ENCODE measurements at places on chromosomes 5 and 9. TPM values are rescaled to one million over a fixed set of nuclear protein-coding genes. Genes with fewer than 3 reads are reported as not detected.

DNA sequence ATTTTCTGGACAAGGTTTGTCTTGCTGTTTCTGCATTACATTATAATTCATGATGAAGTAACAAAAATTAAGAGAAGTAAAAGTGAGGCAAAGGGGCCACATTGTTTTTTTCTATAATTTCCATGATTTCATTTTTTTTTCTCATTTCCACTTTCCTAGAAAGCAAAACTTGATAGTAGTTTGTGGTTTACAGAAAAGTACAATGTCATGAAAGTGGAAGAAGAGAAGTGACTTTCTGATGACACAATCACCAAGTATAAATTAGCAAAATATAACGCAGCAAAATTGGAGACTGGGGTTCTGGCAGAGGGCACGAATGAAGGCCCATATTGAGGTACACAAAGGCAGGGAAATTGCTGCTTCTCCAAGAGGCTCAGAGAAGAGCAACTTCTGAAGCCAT is 5.0 kb upstream of the IFNA14 start:
- H3K27ac ChIP-seq: no peak overlapping the region
- no peaks in the 10 kb centered on the region for H3K27me3 ChIP-seq
- no peaks in the 10 kb centered on the region for H3K4me1 ChIP-seq
- H3K36me3 ChIP-seq: no peaks in the 10 kb centered on the region
- DNase-seq: no peak
- no peak overlapping the region for H3K4me3 ChIP-seq

- DNase-seq: no peak
- H3K4me1 ChIP-seq: no peaks in the 10 kb centered on the region
- no peaks in the 10 kb centered on the region for H3K27me3 ChIP-seq
- no peaks in the 10 kb centered on the region for H3K36me3 ChIP-seq
- no peak overlapping the region for H3K27ac ChIP-seq
- no peak overlapping the region for H3K4me3 ChIP-seq
Measured at GRCh38 chr9:78003730-78004129, 27.9 kb downstream of the GNAQ start.

DNA sequence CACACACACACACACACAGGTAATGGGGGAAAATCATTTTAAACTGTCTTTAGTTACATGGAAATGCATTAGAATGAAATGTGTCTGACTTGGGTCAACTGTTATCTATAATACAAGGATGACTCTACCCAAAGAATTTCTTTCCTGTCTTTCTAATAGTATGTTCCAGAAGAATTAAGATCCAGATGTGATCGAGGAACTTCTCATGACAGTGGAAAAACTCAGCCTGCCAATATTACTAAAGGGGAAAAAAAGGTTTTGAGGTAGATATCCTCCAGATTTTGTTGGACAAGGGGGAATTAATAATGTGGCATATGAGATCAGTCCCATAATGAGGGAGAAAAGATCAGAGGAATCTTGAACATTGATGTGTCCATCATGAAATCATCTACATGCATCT is 190.6 kb upstream of the MAP3K1 start:
- no peaks in the 10 kb centered on the region for H3K36me3 ChIP-seq
- H3K4me1 ChIP-seq: no peaks in the 10 kb centered on the region
- H3K4me3 ChIP-seq: no peak overlapping the region
- no peaks in the 10 kb centered on the region for H3K27me3 ChIP-seq

- no peak for DNase-seq
- H3K27ac ChIP-seq: no peak overlapping the region
- no peak overlapping the region for H3K4me3 ChIP-seq
- no peaks in the 10 kb centered on the region for H3K4me1 ChIP-seq
- H3K36me3 ChIP-seq: no peaks in the 10 kb centered on the region
Measured at GRCh38 chr9:13351778-13352386, 72.4 kb upstream of the MPDZ start.

ZNF454 gene
- total RNA-seq: 0.10 TPM

FBP1 gene
- total RNA-seq: 0.36 TPM

GFI1B gene
- 0.08 TPM for total RNA-seq

GRCh38 chr5:8456846-8457186 is 587.9 kb downstream of the MTRR start:
- H3K27ac ChIP-seq: peak overlapping the region; percentile 92
- H3K27me3 ChIP-seq: no peaks in the 10 kb centered on the region
- peaks cover 14% of the 10 kb centered on the region for H3K4me1 ChIP-seq
- peak overlapping the region; percentile 97 for H3K4me3 ChIP-seq
- DNase-seq: no peak
- H3K36me3 ChIP-seq: peaks cover 7% of the 10 kb centered on the region

OR1N2 gene
- not detected for total RNA-seq

DNA sequence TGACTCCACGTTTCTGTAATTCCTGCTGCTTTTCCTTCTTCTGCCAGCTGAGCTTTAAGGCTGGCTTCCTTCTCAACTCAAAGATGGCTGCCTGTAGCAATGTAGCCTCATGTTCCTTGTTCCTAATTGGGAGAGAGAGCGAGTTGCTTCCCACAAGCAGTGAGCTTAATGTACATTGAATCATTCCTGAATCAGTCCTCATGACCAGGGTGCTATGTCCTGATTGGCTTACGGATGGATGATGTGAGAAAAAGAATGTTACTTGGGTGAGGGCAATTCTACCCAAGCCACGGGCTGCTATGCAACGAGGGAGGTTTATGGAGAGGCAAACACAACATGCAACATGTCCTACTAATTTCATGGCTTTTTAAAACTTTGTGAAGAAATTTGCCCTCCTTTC is 356.2 kb downstream of the RASEF start:
- no peaks in the 10 kb centered on the region for H3K4me1 ChIP-seq
- H3K4me3 ChIP-seq: no peak overlapping the region

DNA sequence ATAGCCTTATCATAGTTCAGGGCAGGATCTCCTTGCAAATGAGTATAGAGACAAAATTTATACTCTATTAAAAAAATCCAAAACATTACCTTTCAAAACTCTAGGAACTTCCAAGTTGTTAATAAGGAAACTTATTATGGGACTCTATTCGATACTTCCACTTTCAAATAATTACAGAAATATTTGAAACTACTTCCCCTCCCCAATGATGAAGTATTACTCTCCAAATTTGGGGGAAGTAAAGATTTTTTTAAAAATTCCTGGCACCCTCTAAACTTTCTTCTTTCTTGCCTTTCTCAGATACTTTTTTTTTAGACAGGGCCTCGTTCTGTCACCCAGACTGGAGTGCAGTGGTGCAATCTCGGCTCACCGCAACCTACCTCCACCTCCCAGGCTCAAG is 35.1 kb downstream of the ANXA2R start:
- DNase-seq: no peak
- H3K4me1 ChIP-seq: peaks cover 22% of the 10 kb centered on the region
- H3K4me3 ChIP-seq: no peak overlapping the region

DNA sequence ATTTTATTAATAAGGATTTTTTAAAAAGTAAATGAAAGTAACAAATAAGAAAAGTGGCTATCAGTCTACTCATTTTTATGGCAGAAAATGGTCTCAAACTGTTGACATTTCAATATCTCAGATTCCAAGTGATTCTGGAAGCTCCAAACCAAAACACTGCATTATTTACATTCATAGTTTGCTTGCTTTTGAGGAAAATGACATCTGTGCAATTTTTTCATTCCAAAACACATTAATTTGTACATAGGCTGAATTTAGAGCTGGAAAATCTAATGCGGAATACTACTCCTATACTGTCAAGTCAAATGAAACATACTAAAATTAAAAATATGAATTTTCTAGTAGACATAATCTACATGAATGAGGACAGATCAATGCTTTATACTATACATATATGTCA is 1047.6 kb downstream of the CDH9 start:
- no peaks in the 10 kb centered on the region for H3K4me1 ChIP-seq
- no peaks in the 10 kb centered on the region for H3K36me3 ChIP-seq
- H3K27ac ChIP-seq: no peak overlapping the region
- no peak for DNase-seq

RANBP3L gene
- 0.28 TPM for total RNA-seq

DNA sequence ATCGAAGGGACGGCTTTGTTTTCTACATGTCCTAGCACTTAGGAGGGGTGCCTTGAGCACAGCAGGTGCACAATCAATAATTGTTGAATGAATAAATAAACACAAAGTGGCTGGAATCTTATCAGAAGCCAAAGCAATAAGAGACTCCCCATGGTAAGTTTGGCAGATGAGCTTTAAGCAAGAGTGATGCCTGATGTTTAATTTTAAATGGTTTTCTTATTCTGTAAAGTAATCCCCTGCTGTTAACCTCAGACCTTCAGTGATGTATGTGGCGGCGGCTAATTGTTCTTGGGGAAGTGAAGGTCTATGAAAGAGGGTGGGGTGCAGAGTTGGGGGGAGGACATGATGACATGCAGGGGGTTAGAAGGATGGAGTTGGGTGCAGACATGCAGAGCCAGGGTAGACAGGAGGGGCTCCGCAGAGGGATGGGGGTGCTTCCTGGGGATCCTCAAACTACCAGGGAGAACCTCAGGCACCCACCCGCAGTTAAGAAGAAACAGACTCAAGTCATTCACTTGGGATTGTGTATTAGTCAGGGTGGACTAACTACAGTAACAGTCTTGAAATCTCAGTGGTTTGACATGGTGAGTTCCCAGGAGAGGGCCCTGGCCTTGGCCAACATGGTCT is 65.7 kb upstream of the SHB start:
- DNase-seq: no peak
- H3K4me1 ChIP-seq: no peaks in the 10 kb centered on the region
- H3K27me3 ChIP-seq: peaks cover 4% of the 10 kb centered on the region
- no peaks in the 10 kb centered on the region for H3K36me3 ChIP-seq
- no peak overlapping the region for H3K27ac ChIP-seq

GRCh38 chr5:116982035-116982434 is 407.4 kb upstream of the SEMA6A start:
- H3K27me3 ChIP-seq: no peaks in the 10 kb centered on the region
- no peak overlapping the region for H3K27ac ChIP-seq
- no peaks in the 10 kb centered on the region for H3K36me3 ChIP-seq

TEK gene
- total RNA-seq: not detected

DNA sequence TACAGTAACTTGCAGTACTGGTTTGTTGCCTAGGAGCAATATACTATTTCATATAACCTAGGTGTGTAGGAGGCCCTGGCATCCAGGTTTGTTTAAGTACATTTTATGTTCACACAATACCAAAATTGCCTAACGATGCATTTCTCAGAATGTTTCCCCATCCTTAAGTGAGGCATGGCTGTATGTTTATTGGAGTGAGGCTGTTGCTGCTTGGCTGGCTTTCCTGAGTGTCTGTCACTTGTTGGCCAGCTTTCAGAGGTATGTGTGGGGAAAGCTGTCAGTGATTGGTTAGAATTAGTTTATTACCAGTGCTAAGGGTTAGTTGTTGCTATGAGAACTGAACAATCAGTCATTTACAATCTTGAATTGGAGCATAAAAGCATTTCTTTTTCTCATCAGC is 154.1 kb upstream of the CDH12 start:
- H3K4me3 ChIP-seq: no peak overlapping the region
- H3K27me3 ChIP-seq: no peaks in the 10 kb centered on the region
- DNase-seq: no peak
- H3K27ac ChIP-seq: no peak overlapping the region
- no peaks in the 10 kb centered on the region for H3K4me1 ChIP-seq

DNA sequence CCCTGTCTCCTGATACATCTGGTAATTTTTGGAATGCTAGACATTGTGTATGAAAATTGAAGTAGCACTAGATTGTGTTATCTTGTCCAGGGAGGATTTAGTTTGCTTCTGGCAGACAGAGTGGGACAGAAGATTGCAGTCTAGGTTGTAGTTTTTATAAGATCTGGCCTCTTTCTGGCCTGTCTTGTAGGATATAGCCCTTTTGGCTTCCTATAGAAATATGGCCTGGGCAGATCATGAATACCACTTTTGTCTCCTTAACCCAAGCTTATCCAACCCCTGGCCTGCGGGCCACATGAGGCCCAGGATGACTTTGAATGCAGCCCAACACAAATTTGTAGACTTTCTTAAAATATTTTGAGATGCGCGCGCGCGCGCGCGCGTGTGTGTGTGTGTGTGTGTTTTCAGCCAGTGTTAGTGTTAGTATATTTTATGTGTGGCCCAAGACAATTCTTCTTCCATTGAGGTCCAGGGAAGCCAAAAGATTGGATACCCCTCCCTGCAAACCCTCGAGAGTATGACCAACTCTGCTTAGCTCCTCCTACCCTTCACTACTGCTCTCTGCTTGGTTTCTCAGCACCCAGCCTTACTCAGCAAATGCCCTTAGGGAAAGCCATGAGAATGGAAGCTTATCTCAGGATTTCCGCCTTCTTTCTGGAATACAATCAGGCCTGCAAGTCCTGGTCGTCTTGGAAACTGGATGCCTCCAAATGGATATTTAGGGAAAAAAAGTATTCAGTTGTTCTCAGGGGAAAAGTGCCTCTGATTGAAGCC is 26.5 kb downstream of the ANKRD33B start:
- H3K4me1 ChIP-seq: peaks cover 56% of the 10 kb centered on the region
- H3K4me3 ChIP-seq: peak overlapping the region; percentile 0
- DNase-seq: no peak
- H3K27me3 ChIP-seq: no peaks in the 10 kb centered on the region

GABRA1 gene
- total RNA-seq: not detected

TEX48 gene
- total RNA-seq: not detected

- no peaks in the 10 kb centered on the region for H3K27me3 ChIP-seq
- no peak overlapping the region for H3K4me3 ChIP-seq
- no peaks in the 10 kb centered on the region for H3K36me3 ChIP-seq
- peaks cover 5% of the 10 kb centered on the region for H3K4me1 ChIP-seq
Measured at GRCh38 chr5:93421987-93422401, 159.0 kb downstream of the NR2F1-AS1 start.

GRCh38 chr5:33184367-33184766 is 256.4 kb upstream of the TARS1 start:
- H3K36me3 ChIP-seq: no peaks in the 10 kb centered on the region
- no peak overlapping the region for H3K27ac ChIP-seq
- no peaks in the 10 kb centered on the region for H3K27me3 ChIP-seq
- no peak for DNase-seq

- H3K27me3 ChIP-seq: no peaks in the 10 kb centered on the region
- DNase-seq: no peak
- no peak overlapping the region for H3K27ac ChIP-seq
- no peak overlapping the region for H3K4me3 ChIP-seq
Measured at GRCh38 chr9:28868228-28868990, 1295.1 kb upstream of the C9orf72 start.

- no peak overlapping the region for H3K27ac ChIP-seq
- no peaks in the 10 kb centered on the region for H3K36me3 ChIP-seq
- no peak overlapping the region for H3K4me3 ChIP-seq
- H3K27me3 ChIP-seq: no peaks in the 10 kb centered on the region
- H3K4me1 ChIP-seq: no peaks in the 10 kb centered on the region
- no peak for DNase-seq
Measured at GRCh38 chr5:156475182-156476157, 148.5 kb downstream of the SGCD start.

RASEF gene
- 2.9 TPM for total RNA-seq

GRCh38 chr5:140443-140829 is 48.5 kb downstream of the PLEKHG4B start:
- no peak overlapping the region for H3K4me3 ChIP-seq
- H3K4me1 ChIP-seq: peaks cover 4% of the 10 kb centered on the region
- H3K36me3 ChIP-seq: no peaks in the 10 kb centered on the region
- DNase-seq: no peak

GRCh38 chr9:1083325-1083913 is 33.3 kb downstream of the DMRT2 start:
- no peak overlapping the region for H3K27ac ChIP-seq
- H3K36me3 ChIP-seq: no peaks in the 10 kb centered on the region
- H3K27me3 ChIP-seq: no peaks in the 10 kb centered on the region
- H3K4me1 ChIP-seq: no peaks in the 10 kb centered on the region

Measured in Panc1 (cell line).